Stimulated activated CD4-positive, alpha-beta T cell treated with anti-CD3 and anti-CD28 coated beads, Interleukin-12 subunit alpha, Interleukin-12 subunit beta, amount 100 ng/mL, for 24 hours (primary cell): ENCODE measurements at places on chromosomes 2 and 18.

GRCh38 chr2:145599756-145600155, 1079.8 kb upstream of the ZEB2 start:
- no peak for DNase-seq

DNA sequence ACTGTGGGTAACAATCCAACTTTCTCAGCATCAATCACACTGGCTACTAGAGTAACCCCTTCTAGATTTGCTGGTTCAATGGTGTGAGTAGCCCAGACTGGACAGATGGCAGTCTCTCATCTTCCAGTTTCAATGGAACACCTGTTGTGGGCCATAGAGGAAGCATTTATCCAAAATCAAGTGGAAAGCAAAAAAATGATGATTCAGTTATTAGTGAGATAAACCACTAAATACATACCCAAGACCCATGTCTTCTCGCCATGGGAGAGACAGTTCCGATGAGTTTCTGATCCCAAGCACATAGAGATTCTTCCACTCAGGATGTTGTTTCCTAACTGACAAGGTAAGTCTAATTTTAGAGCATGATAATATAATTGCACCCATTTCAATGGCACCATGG, 194.0 kb downstream of the IRS1 start:
- DNase-seq, result no peak

DNA sequence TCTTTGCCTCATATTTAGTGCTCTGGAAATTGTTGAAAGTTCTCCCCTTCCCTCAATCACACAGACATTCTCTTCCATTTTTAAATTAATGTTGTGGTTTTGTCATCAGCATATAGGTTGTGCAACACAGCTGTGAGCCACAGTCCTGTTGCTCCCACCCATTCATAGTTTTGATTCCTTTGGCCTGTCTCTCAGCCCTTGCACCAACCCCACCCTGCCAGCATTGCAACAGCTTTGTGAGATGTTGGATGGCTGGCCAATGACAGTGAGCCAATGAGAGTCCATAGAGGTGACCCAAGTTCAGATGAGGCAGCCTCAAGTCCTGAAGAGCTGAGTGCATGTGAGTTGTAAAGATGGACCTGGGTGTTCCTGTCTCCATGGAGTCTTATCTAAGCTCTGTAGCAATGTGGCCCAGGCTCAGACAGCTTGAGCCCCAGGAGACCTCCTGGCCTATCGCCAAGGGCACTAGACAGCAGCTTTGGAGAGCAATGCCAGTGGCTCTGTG, 775.5 kb downstream of the RNF144A start:
- DNase-seq, result no peak

DNA sequence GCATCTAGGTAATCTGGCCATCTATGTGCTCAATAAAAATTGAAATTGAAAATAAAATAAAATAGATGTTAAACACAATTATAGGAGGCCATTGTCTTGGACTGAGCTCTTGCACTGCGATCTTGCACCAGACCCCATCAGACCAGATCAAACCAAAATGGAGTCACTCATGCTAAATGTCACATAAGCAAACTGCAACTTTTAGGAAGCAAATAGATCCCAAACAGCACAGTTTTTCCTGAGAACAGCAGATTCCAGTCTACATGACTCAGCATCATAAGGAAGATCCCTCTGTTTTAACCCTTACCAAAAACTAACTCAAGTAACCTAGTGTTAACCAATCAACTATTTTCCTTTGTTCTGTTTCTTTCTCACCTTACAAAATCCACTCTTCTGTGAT, 57.7 kb upstream of the LRP1B start:
- no peak for DNase-seq

DNA sequence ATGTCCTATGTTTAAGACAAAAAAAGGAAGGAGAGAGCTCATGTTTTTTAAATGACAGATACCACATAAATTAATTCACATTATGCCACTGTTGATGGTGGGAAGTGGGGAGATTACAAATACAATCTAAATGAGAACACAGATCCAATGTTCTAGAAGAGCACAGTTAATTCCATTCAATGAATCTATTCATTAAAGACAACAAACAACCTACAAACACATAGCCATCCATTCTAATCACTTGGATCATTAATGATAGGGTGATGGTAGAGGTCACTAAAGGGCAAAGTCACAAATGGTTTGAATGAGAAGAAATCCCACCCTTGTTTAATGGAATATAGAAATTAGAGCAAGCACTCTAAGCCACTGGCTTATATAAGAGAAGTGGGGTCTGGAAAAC, 21.7 kb downstream of the HNRNPA3 start:
- DNase-seq, result no peak

DNA sequence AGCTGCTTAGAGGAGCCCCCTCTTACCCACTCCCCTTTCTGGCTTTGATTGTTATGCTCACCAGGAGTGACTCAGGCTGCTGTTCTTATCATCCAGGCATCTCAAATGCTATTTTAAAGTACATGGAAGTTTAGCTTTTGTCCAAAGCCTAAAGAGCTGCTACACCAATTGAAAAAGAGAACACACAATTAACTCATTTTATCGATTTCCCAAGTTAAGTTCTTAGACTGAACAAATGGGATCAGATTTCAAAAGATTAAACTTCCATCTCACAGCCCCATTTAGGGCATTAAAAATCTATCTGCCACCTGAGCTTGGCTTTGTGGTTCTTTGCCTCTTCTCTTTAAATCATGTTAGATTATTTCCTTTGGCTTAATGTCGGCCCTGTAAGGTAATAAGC, 81.2 kb downstream of the MYO5B start:
- no peak for DNase-seq

DNA sequence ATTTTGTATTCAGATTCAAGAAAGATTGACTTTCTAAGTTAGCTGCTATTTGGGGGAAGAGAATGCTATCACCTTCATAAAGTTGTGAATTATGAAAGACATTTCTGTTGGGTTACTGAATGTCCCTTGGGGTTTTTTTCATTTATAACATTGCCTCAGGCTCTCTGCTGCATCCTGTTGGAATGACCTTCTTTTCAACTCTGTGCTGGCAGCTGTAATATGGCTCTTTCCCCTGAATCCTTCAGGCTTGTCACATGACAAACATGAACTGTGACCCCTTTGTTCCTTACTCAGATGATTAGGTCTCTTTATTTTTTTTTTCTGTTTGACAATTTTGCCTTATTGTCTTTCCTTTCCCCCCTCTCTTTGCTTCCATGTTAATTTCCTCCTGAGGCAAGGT, 159.8 kb downstream of the TAF4B start:
- no peak for DNase-seq

DNA sequence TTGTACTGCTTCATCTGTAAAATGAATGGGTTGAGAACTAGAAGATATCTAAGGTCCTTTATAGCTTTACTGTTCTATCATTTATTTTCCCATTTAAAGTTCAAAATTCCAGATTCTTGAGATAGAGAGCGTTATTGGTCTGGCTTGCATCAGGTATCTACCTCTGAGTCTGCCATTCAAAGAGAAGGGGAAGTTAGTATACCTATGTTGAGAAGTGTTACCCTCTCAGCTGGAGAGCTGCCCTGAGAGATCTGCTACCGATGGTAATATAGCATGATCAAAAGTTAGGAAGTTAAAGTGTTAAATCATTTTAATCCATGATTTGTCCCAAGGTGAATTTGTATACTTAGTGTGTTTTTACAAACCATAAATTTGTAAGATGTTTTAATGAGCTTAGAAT, 7.4 kb downstream of the EPC2 start:
- DNase-seq, result no peak

DNA sequence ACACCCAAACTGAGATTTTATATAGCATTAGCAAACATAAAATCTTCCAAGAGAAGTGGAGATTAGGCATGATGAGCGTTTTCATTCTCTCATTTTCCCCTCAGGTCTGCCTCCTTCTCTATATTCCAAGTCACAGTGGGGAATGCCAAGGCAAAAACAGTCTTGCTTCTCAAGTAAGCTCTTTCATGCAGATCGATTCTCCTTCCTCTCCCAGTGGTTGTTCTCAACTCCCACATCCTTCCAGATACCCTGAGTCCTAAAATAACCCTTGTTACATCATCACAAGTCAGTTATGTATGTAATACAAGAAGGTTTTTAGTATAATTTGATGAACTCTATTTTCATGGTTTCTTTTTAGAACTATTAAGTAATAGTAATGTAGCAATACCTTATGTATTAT, 150.6 kb downstream of the TXNL1 start:
- DNase-seq, result no peak

GRCh38 chr2:37602040-37602439, 69.4 kb downstream of the CDC42EP3 start:
- DNase-seq, result no peak

- no peak for DNase-seq
Observed at GRCh38 chr2:237892984-237893595, 33.7 kb downstream of the RAMP1 start.

DNA sequence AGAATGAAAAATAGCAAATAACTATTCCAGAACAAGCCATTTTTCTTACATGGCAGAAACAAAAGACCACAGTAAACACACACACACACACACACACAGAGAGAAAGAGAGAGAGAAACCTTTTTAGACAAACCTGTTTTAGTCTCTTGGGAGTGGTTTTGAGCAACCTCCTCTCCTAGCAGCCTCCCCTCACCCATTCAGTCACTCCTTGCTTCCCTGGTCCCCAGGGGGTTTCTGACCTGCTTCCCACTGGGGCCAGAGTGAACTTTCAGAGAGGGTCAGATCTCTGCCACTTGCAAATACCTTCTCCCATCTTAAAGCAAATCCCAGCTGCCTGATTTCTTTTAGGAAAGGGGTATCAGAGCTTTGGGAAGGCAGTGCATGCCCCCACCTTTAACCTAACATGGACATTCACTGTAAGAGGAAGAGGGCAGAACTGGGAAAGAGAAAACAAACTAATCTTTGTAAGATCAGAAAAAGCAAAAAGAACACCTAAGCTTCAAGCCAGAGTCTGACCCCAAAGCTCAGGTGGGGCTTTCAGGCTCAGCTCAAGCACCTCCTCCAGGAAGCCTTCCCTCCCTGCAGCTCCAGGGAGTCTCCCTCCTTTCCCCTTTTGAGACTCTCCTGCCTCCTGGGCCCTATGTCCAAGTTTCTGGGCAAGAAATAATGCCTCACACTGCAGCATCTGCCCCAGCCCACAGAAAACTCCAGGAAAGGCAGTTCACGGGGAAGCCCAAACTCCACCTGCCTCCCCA, 2.7 kb downstream of the SDC1 start:
- DNase-seq, result no peak

DNA sequence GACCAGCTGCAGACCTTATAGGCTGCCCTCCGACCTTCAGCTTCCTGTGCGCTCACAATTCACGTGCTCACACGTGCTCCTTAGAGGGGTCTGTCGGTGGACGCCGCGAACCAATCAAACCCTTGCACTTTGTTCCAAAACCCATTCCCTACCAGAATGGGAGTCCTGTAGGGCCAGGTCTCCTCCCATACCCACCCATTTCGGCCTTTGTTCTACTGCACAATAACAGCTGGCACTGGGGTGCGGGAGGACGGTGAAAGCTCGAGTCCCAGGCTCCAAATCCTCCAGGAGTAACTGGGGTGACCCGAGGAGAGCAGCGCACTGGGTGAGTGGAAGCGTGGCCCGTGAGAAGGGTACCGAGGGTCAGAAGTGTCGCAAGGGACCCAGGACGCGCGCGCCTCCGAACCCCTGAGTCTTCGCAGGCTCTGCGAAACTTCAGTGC, 13.0 kb downstream of the SIX3 start:
- DNase-seq, result no peak

GRCh38 chr2:36461039-36461681, 105.6 kb downstream of the CRIM1 start:
- no peak for DNase-seq

- no peak for DNase-seq
Observed at GRCh38 chr18:70296289-70296688, 7.4 kb downstream of the SOCS6 start.

- DNase-seq, result no peak
Observed at GRCh38 chr2:178482437-178482836, 2.2 kb downstream of the PLEKHA3 start.

DNA sequence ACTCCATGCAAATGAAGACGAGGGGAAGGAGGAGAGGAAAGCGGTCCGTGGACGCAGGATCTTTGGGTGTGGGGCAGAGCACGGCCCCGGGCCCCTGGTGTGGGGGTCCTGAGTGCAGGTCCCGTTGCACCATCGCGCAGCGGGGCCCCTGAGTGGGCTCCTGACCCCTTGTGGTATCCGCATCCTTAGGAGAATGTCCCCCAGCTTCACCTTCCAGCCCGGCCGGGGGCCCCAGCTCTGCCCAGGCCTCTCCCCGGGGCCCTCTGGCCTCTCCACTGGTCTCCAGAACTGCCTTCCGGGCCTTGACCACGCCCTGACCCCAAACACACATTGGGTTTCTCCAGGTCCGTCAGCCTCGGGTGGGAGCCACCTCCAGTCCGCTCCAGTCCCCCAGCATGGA, 431.8 kb upstream of the SALL3 start:
- DNase-seq, result no peak

- DNase-seq, result no peak
Observed at GRCh38 chr2:46430992-46431391, 48.4 kb upstream of the TMEM247 start.

DNA sequence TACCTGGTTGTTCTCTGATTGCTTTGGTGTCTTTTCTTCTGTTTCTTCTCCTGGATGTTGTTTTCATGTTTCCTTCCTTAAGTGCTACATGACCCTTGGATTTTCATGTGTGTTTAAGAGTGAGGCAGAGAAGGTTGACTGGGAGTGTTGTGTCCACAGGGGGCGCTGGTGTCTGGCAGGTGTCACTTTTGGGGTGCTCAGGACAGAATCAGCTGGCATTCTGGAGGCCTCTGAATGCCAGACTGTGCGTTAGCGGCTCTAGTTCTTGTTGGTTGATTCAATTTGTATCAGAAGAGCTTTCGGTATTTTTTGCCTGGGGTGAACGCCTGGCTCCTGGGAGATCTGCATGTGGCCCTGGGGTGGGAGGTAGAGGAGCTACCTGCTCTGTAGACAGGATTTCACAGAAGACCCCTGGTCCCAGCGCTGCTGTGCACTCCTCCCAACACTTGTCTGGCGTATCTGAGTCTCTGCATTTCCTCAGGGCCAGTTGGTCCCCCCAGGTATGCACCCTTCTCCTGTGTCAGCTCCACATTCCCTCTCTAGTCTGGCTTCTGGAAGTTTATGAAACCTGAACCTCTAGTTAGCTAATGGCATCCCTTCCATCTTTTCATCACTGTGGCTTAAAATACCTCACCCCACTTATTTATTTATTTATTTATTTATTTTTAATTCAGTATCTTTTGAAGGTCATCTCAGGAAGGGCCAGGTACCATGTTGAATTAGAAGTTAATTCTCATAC, 1.1 kb downstream of the GREB1 start:
- no peak for DNase-seq

DNA sequence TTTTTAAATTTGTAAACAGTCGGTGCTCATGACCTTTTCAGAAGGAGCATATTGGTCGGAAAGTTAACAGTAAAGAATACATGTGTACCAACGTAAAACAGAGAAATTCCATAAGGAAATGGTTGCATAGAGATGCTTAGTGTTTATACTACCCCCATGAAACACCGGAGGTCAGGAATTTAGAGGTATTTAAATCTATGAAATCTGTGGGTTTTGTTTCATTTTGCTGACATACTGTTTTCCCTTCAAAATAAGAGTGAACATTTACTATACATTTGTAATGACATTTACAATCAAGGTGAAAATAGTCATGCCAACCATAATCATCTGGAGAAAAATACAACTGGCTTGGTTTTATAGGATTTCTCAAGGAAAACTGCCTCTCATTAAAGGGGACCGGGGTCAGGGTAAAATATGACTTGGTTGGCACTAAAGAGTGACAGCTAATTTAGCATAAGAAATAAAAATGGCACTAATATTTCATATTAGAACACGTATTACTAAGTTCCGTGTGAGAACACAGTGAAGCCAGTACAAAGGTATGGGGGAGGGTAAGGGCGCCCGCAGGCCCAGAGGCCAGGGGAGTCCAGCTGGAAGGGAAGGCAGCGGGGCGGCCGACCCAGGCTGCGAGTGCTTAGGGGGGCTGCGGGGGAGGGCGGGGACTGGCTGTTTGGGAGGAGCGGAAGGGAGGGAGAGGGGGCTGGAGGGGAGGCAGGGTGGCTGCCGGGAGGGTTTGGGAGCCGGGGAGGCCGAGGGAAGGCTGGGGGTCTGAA, 1.1 kb upstream of the RNU4ATAC start:
- no peak for DNase-seq
